ENCODE measurements at places on chromosomes 7 and 10. TPM values are rescaled to one million over a fixed set of nuclear protein-coding genes. Genes with fewer than 3 reads are reported as not detected.

TMEM196 gene
- total RNA-seq = not detected

DNA sequence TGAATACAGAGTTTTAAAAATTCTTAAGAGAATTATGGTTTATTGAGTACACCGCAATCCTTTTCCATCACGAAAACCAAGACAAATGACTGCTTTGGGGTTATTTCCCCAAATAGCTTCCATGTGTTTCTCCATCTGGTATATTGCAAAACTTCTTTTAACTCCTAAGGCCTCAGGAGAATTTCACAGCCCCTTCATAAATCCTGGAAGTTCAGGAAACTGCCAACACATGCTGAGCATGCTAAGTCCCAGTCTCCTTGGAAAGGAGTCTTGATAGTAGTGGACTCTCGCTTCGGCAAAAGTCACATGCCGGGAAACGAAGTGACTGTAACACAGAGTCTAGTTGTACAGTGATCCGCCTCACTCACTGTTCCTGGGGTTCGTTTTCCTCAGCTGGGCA lies 88.1 kb upstream of the RSU1 start:
- no peaks in the 10 kb centered on the region for H3K36me3 ChIP-seq
- H3K4me1 ChIP-seq = peaks cover 15% of the 10 kb centered on the region
- peaks cover 3% of the 10 kb centered on the region for H3K27me3 ChIP-seq
- H3K4me3 ChIP-seq = no peak overlapping the region

DNA sequence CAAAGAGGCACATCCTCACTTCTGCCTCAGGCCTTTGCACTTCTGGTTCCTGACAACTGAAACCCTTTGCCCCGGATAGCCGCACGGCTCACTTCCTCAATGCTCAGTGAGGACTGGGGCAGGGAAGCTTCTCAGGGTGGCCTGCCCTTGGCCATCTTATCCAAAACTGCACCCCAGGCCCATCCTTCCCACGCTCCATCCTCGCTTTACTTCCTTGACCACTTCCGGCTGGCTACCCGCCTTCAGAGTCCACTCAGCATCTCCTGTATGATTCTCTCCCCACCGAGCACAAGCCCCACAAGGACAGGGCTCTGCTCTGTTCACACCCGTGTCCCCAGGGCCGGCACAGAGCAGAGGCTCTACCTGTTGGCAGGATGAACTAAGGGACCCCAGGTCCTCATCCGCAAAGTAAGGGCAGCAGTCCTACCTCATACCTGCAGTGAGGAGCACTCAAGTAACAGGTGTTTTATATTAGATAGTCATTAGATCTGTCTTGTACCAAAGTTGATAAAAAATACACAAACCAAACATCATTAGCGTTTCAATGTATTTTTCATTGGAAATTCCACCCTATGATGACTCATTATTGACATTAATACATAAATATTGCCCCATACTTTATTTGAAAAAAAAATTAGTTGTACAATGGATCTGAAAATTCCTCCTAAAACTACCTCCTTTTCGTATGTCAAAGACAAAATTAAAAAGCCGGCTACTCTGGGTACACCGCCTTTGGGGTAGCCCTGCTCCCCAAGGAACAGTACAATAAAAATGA lies 35.0 kb downstream of the GNA12 start:
- peaks cover 31% of the 10 kb centered on the region for H3K4me1 ChIP-seq
- no peak for DNase-seq
- no peaks in the 10 kb centered on the region for H3K36me3 ChIP-seq
- peak overlapping the region; percentile 10 for H3K27ac ChIP-seq

FBXO24 gene
- 2.1 TPM for total RNA-seq

- H3K36me3 ChIP-seq = no peaks in the 10 kb centered on the region
- no peak overlapping the region for H3K4me3 ChIP-seq
- no peak overlapping the region for H3K27ac ChIP-seq
- peaks cover 74% of the 10 kb centered on the region for H3K27me3 ChIP-seq
These were observed 69.3 kb upstream of the C7orf33 start for GRCh38 chr7:148521271-148521670.

GRCh38 chr7:494259-494687 lies 25.4 kb downstream of the PDGFA start:
- no peak overlapping the region for H3K4me3 ChIP-seq
- no peak overlapping the region for H3K27ac ChIP-seq
- H3K36me3 ChIP-seq = no peaks in the 10 kb centered on the region
- H3K4me1 ChIP-seq = peaks cover 7% of the 10 kb centered on the region
- H3K27me3 ChIP-seq = no peaks in the 10 kb centered on the region

CFAP58 gene
- 1.1 TPM for total RNA-seq
